ENCODE measurements at places on chromosomes 12 and 14.

- DNase-seq = no peak
Observed at GRCh38 chr12:22722081-22722480, 97.1 kb downstream of the ETNK1 start.

GRCh38 chr14:100027771-100028490 is 37.3 kb upstream of the EVL start:
- DNase-seq = no peak

DNA sequence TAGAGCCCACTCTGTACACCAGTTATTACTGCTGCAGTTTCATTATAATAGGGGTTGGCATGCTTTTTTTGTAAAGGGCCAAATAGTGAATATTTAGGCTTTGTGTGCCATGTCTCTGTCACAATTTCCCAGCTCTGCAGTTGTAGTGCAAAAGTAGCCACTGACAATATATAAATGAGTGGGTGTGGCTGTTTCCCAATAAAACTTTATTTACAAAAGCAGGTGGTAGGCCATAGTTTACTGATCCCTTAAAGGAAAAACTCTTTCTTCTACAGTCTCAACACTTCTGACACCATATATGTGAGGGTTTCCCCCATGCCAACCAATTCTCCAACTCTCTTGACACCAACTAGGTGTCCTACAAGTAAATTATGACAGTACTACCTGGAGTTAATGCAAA is 110.2 kb upstream of the NAP1L1 start:
- DNase-seq = no peak

DNA sequence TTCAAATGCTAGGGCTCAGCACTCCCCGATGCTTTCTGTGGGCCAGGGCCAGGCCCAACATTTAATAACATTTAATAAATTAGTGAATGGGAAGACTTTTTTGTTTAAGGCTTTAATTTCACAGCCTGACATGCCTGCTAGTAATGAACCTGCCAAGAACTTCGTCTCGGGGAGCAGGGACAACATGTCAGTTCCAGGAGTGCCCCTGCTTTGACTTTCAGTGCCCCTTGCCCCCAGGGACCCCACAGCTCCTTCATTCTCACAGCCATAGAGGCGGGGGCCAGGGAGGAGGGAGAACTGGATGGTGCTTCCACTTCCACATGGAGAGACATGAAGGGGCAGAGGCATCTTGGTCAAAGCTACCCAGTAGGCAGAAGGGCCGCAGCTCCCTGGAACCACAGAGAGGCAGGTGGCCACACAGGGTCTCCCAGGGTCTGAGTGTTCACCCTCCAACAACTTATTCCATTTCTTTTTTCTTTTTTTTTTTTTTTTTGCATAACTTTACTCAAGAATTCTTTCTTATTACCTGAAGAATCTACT is 66.0 kb upstream of the DDX11 start:
- DNase-seq = no peak

GRCh38 chr12:50786498-50787231 is 22.8 kb downstream of the ATF1 start:
- DNase-seq = no peak

GRCh38 chr14:100388103-100389054 is 65.2 kb downstream of the SLC25A47 start:
- no peak for DNase-seq

GRCh38 chr12:113766879-113767878 is 198.9 kb downstream of the RBM19 start:
- DNase-seq = no peak

DNA sequence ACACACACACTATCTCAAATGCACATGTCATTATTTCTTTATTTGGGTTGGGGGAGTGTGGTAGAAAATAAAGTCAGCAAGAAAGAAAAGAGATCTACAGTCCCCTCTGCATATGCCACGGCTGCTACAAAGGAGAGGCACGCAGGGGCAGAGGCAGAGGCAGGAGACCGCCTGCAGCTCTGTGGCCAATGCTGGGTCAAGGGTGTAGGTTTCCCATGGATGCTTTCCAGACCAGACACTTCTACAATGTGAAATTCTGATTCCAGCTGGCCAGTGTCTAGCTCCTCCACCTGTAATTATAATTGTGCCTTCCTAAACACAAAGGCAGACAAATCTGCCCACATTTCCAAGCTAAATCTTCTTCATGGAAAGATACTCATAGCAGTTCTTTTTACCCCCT is 19.2 kb downstream of the VPS37B start:
- DNase-seq = no peak

DNA sequence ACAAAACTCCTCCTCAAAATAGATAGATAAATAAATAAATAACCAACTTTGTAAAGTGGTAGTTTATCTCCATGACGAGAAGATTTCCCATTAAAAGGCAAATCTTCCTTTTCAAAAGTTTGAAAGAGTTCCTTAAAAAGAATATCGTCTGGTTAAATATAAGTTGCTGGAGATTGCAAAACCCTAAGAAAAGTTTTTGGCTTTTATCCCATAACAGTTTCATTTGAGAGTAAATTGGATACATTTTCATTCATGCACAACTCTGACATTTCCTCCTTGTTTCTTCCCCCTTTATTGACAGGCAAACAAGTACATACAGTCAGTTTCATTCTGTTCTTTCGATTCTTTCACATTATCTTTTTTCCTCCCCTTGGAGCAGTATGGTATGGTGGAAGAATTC is 45.4 kb upstream of the BTG1 start:
- DNase-seq = no peak

DNA sequence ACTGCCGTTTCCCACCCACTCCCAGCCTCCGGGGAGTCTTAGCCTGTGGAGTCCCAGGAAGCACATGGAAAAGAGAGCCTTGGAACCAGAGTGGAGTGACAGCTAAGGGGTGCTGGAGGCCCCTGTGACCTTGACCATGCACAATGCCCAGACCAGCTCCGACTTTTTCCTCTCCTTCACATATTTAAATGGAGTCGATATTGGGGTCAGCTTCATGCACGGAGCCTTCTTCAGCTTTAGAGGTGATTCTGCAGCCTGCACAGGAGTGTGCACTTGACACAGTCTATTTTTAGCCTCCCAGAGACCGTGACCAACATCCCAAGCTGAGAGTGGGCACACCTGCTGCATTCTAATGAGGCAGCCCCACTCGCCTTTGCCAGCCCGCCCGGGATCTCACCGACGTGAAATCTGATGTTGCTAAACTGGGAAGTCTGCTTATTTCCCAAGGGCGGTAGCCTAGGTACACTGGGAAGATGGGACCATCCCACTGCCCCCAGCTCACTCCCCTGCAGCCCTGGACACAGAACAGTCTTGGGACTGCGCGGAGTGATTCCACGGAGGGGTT is 47.5 kb downstream of the PRMT8 start:
- DNase-seq = peak; percentile 62

- DNase-seq = no peak
Observed at GRCh38 chr12:113587720-113588119, 116.0 kb upstream of the LHX5 start.

GRCh38 chr14:35164849-35165248 is 42.5 kb downstream of the PRORP start:
- DNase-seq = no peak

GRCh38 chr14:90381011-90381786 is 15.6 kb upstream of the CALM1 start:
- no peak for DNase-seq

DNA sequence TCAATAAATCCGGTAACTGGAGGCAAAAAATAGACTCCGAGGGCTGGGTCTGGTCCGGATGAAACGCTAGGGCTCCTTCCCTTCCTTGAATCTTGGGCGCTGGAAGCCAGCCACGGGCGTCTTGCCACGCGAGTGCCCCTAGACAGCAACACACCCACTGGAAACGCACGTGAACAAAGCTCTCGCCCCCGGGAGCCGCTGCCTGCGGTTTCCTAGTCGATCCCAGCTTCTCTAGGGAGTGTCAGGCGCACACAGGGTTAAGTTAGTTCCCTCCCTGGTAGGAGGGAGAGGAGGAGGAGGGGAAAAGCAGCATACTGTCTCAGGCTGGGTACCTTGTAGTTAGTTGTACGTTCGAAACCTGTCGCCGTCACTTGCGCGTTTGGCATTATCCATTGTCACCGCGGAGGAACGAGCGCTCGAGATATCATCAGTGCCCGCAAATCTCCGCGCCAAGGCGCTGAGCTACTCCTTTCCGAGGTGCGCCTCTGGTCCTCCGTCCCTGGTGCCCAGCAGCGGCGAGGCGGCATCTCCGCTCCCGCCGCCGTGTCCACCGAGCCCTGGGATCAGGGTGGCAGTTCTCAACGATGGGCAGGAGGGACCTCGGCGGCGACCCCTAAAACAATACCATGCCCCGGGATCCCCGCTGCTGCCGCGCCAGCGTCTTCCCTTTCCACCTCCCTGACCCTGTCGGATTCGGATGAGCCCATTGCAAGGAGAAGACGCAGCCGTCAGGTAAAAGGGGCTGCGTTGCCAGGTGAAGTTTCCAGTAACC is at the start of gene FLRT2:
TSS of gene FLRT2 (plus strand) at position 342 of the 772 bp plus-strand sequence. CDS start 91,371 bp downstream, outside the sequence.
- DNase-seq = no peak

DNA sequence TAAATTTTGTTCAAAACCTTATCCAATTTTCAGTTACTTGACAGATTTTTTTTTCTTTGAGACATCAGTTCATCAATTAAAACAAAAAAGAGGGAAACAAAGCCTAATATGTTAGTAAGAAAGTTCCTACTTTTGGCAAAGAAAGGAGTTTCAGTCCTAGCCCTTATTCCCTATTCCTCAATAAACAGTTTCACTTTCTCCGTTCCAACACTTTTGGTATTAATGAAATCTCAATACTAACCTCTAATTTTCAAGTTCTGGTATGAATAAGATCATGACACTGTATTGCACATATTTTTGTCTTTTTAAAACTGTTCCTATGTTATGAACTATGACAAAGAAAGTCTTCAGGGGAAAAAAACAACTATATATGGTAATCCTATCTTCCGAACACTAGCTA is 48.4 kb downstream of the RPS6KA5 start:
- DNase-seq = no peak

- no peak for DNase-seq
Observed at GRCh38 chr12:101957252-101957959, 80.0 kb downstream of the DRAM1 start.
